ENCODE measurements at places on chromosomes 12 and 14.

- DNase-seq, result no peak
These were observed 38.5 kb downstream of the NFKBIA start for GRCh38 chr14:35366056-35366451.

DNA sequence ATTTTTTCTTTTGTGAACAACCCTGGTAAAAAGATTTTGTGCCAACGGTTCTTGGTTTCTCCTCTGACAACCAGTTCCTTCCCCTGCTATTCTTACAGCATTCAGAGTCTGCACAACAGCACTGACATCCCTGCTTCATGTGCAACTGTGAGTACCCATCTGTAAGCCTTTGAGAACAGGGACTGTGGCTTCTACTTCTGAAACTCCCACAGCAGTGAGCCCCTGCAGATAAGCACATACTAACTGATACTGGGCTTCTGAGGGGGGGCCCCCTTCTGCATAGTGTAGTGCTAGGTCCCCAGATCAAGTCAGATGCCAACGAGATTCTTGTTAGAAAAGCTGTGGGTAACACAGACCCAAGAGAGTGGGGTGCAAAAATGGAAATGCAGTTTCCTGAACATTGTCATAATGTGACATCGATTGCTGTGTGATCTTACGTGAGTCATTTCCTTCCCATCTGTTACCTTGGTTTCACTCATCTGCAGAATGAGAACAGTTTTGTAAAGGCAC lies 11.1 kb upstream of the NINJ2 start:
- DNase-seq, result peak; percentile 87

- no peak for DNase-seq
These were observed 21.4 kb upstream of the SEL1L start for GRCh38 chr14:81555051-81555450.

GRCh38 chr14:32559590-32559989 lies 230.5 kb downstream of the AKAP6 start:
- DNase-seq, result no peak

DNA sequence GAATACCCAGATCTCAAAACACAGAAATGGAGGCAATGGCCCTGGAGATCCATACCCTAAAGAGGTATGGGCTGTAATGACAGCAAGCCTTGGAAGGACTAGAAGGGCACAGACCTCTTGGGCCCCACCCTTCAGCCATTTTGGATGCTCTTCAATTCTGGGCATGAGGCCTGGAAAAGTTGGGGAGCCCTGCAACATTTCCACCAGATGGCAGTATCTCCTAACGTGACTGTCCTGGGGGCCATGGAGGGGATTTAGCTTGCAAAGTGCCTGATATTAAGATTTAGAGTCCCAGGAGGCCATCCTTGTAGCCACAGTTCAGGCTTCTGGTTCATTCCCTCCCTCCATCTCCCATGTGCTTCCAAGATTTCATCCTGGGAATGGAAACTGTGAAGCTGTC lies 30.2 kb downstream of the KCNA5 start:
- DNase-seq, result no peak

GRCh38 chr12:99522456-99522855 lies 125.1 kb upstream of the GARIN6 start:
- DNase-seq, result no peak

DNA sequence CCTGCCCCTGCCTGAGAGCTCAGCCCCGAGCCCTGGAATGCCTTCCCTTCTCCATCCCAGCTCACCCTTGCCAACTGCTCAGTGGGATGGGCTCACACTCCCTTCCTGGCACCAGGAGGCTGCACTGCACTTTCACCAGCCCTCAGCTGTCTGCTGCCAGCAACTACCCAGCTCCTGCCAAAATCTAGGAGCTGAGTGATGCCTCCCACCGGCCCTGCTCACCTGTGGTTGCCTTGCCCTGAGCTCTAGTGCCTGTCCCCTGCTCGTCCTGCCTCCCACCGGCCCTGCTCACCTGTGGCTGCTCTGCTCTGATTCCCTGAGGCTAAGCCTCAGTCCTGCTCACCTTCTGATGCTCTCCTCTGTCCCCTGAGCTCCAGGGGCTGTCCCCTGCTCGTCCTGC lies 119.8 kb downstream of the TMEM121 start:
- no peak for DNase-seq

DNA sequence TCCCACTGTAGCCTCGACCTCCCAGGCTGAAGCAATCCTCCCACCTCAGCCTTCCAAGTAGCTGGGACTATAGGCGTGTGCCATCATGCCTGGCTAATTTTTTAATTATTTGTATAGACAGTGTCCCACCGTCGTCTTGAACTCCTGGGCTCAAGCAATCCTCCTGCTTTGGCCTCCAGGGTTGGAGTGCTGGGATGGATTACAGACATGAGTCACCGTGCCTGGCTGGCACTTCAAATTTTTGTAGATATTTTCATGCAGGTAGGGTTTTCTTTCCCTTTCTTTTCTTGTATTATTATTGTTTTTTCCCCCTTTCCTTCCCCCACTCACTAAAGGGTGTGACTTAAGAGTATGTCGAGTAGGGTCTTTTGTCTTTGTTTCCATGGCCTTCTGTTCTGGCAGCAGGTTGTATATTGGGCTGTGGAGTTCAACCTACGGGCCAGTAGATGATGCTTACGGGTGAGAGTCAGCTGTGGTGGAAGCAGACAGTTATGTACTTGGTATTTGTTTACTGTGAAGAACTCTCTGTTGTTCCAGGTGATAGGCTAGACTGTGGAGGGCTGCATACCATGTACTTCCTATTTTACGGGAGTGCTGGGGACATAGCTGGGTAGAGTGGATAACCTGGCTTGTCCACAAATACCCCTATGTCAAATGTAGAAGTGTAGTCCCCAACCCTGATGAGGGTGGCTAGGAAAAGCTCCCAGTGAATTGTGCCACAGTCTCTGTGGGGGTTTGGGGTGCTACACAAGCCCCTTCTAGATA lies 30.7 kb downstream of the RAD51B start:
- DNase-seq, result no peak

- no peak for DNase-seq
These were observed 24.6 kb upstream of the APOF start for GRCh38 chr12:56387152-56387736.

DNA sequence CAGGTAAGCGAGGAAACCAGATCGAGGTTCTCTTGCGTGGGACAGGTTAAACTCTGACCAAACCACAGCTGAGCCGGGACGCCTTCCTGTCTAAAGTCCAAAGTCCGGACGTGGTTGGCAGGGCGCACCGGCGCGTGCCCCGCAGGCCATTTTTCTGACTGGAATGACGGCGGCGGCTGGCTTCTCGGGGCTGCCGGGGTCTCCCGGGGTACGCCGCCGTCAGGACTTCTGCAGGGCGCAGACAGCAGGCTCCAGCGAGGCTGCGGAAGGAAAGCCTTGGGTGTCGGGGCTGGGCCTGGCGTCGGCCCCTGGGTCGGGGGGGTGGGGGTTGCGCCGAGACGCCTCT lies 32.8 kb downstream of the MIA2 start:
- DNase-seq, result no peak

GRCh38 chr12:108531929-108532848 lies 17.1 kb downstream of the FICD start:
- DNase-seq, result no peak

DNA sequence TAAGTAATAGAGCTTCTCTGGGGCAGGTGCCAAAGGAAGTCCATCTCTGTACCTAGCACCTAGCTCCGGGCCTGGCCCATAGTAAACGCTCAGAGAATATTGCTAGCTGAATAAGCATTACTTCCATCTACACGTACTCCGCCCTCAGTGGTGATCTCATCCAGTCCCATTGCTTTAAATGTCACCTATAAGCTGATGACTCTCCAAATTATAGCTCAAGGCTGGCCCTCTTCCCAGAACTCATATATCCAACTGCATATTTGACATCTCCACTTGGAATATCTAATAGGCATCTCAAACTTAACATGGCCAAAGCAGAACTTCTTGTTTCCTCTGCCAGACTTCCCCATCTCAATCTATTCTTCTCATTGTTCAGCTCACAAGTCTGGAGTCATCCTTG lies 6.9 kb upstream of the DYNLL1 start:
- DNase-seq, result no peak

GRCh38 chr12:103852498-103852997 lies 11.5 kb upstream of the NT5DC3 start:
- DNase-seq, result no peak

- no peak for DNase-seq
These were observed 1.4 kb downstream of the PPM1A start for GRCh38 chr14:60250257-60251035.

GRCh38 chr14:32378284-32378683 lies 49.2 kb downstream of the AKAP6 start:
- no peak for DNase-seq

GRCh38 chr14:37807722-37808121 lies 212.3 kb downstream of the TTC6 start:
- DNase-seq, result no peak

DNA sequence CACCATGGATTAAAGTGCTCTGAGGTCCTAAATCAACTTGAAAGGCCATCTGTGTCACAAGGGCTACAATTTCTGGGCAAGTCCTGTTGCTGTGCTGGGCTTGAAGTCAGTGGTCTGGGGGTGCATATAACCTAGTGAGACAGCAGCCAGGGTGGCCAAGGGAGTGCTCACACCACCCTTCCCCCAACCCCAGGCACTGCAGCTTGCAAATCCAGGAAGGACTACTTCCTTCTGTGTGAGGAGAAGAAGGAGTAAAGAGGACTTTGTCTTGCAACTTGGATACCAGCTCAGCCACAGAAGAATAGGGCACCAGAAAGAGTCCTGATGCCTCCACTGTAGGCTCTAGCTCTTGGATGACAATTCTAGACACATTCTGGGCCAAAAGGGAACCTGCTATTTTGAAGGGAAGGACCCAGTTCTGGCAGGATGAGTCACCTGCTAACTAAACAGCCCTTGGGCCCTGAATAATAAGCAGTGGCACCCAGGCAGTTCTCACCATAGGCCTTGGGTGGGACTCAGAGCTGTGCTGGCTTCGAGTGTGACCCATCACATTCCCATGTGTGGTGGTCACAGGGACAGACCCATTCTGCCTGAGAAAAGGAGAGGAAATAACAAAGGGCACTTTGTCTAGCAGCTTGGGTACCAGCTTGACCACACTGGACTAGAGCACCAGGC lies 32.6 kb upstream of the DHRS7 start:
- no peak for DNase-seq

- no peak for DNase-seq
These were observed at the start of gene WIF1 for GRCh38 chr12:65121049-65121955. Gene WIF1, minus strand, starts transcription at chr12:65121305. Its CDS starts 114 bp downstream, at chr12:65121191.

DNA sequence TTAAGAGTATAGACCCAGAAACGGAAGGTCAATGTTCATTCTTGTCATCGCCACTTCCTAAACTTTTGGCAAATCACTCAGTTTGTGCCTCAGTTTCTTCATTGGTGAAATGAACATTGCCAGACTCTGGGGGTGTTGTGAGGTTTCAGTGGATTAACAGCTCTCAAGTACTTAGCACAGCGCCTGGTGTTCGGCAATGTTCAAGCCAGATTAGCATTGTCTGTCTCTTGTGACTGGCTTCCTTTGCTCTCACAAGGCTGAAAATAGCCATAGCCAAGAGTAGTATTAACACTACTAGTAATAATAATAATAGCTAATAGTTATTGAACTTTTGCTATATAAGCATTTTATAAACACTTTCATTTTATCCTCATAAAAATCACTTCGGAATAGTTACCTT lies 71.9 kb downstream of the C12orf75 start:
- DNase-seq, result no peak

- DNase-seq, result no peak
These were observed 91.5 kb downstream of the ARF6 start for GRCh38 chr14:49984424-49984823.

DNA sequence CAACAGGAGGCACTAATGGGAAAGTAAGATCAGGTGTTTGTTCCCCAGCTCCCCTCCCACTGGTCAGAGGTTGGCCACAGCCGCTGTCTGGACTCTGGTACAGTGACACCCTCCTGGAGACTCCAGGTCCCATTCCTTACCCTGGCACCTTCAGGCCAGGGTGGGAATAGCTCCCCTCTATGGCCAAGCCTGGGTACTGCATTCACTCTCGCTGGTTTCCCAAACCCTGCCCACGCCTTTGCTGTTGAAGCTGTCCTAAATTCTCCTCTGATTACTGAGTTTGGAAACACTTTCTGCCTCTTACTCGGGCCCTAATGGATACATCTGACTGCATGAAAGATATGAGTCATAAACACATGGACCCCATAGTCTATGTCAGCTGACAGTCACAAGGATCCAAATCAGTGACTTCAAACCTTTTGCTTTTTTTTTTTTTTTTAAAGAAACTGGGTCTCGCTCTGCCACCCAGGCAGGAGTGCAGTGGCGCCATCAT lies 17.9 kb downstream of the HRK start:
- no peak for DNase-seq

GRCh38 chr14:35340616-35341453 lies 48.7 kb downstream of the PSMA6 start:
- no peak for DNase-seq

GRCh38 chr12:120350576-120351350 lies 18.2 kb downstream of the MSI1 start:
- DNase-seq, result no peak

DNA sequence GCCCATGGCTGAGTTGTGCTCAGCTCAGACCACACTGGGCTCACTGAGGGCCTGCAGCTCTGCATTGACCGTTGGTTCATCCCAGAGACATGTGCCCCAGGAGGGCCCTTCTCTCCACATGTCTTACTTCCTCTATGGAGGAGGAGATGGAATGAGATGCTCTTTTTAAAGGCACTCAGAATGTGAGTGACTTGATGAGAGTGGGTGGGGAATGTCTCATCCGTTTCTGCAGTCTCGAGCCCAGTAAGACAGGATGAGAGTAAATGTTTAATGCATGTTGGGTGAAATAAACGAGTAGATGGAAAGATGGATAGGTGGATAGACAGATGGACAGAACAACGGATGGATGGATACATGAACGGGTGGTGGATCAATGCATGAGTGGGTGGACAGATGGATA lies 68.8 kb upstream of the NOS1 start:
- no peak for DNase-seq

DNA sequence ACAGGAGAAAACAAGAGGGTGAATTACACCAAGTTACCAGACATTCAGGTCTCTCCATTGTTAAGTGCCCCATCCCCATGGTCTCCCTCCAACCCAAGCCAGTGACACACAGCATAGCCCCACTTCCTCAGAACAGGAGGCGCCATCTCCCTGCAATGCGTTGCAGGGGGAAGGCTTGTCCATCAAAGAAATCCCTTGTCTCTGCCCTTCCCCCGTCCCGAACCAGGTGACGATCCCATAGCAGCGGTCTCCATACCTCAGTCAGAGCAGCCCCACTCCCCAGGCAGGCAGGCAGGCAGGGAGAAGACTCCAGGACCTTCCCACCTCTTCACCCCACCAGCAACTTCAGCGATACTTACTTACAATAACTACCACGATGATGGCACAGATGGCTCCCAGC lies 5.9 kb downstream of the VAMP1 start:
- DNase-seq, result no peak
